ENCODE measurements at places on chromosomes 1 and 21. TPM values are rescaled to one million over a fixed set of nuclear protein-coding genes. Genes with fewer than 3 reads are reported as not detected.

The NR1I3 gene
- total RNA-seq, result not detected

The DYNLT5 gene
- 0.25 TPM for total RNA-seq

The S100A4 gene
- total RNA-seq, result 344 TPM

DNA sequence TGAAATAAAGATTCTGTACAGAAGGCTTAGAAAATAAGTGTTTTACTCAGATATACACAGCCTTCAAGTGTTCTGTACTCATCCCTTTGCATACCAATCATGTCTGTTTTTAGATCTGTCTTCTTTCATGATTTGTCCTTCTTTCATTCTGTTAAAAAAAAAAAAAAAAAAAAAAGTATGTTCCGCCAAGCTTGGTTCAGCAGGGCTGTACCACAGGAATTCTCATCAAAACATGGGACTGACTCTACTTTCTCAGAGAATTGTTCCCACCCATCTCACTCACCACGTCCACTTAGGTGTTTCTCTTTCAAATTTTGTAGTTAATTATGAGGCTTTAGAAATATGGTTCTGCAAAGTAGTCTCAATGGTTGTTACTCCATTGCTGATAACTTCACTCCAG, 119.0 kb downstream of the AK5 start:
- DNase-seq, result no peak

GRCh38 chr1:226061068-226061840, 1.3 kb upstream of the H3-3A start:
- no peak for DNase-seq

- DNase-seq, result no peak
Observed at GRCh38 chr1:11645270-11645669, 9.0 kb downstream of the FBXO2 start.

DNA sequence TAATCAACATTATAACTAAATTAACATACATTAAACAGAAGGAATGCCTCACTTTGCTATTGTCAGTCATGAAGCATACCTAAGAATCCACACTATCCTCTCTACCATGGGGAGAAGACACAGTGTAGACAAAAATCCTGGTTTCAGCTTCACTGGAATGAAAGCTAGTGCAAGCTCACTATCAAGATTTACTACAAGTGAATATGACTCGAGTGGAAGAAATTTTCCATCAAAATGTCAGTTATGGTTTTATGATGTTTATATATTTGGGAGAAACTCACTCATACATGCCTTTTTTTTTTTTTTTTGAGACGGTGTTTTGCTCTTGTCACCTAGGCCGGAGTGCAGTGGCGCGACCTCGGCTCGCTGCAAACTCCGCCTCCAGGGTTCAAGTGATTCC, 424.3 kb downstream of the KCNT2 start:
- no peak for DNase-seq
